Stimulated activated CD8-positive, alpha-beta memory T cell treated with anti-CD3 and anti-CD28 coated beads, Interleukin-4, amount 100 ng/mL, for 48 hours (primary cell): ENCODE measurements at places on chromosomes 3 and 15.

DNA sequence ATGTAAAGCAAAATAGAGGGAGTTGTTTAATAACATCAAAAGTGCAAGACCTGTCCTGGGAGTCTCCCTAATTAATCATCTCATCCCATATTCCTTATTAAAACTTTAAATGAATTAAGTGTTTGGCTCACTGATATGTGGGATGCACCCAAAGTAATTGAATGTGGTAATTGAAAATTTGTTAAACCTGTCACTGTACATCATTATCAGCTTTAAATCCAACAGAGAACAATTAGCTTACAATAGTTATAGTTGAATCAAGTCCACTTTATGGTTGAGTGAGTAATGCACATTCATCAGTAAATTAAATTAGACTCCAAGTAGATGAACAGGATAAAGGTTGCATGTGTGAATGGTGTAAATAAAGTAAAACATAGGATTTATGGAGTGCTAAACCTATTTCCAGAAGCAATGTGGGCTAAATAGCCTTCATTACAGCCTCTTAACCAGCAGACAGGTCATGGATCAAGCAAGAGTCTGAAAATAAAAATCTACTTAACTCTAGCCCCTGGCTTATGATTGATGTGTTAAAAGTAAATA is 608.2 kb upstream of the CCDC54 start:
- DNase-seq: no peak

- DNase-seq: no peak
Observed at GRCh38 chr3:16168211-16168610, 6.3 kb upstream of the GALNT15 start.

DNA sequence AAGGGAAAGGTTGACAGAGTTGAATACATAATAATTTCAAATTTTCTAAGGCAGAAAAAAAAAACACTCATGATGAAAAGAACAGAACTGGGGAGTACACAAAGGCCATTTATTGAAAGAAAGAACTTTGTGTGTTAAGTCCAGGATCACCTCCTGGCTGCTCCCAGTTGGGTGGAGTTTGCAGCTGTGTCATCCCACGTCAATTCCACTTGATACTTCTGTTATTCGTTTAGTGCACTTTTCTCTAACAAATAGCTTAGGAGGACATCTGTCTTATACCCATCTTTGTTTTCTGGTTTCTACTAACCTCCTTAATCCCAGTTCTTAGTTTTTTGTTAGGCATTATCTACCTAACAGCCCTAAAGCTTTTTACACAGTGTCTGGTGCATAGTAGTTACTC is 44.7 kb downstream of the SGO1 start:
- DNase-seq: no peak

DNA sequence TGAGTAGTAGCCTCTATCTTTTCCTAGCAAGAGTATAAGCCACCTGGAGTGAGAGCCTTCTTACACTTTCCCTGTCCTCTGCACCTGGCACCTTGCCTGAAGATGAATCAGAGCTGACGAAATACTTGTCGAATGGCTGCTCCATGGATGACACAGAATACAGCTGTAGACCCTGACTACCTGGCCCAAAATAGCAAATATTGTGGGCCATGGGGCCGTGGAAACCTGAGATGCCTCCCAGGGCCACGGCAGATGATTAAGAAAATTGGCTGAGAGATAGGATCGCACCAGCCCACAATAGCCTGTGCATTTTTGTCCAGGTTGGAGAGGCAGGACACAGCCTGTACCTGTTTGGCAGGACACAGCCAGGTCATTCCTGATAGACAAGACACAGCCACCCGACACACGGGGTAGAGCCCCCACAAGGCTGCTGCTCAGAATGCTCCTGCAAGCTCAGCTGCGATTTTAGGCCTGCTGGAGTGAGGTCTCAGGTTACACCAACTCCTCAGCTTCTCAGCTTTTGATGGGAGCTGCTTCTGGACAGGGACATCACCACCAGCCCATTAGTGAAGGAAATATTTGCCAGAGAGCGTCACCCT is 22.9 kb upstream of the TPM1 start:
- no peak for DNase-seq

DNA sequence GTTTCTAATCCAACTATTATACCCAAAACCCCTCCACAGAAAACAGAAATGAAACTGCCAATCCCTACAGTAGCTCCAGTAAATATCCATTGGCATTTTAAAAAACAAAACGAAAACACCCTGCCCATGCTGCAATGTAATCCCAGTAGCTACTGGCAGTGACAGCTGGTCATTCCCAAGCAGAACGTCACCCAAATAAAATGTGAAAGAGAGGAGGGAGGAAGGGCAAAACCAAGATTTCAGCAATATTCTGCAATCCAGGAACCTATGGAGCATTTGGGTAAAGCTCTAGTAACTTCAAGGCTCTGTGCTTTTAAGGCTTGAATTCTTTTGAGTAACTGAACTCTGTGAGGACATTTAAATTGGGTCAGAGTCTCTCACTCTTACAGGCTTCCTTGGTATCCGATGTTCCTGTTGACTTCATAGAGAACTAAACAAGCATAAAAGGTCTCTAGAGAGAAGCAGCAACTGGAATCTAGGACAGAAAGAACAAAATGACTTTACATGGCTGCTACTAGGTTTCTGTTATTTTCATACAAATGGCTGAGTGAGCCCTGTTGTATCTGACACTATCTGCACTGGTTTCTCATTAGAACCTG is 136.2 kb downstream of the TNIK start:
- no peak for DNase-seq

GRCh38 chr15:71273731-71274447 is 158.6 kb downstream of the THSD4 start:
- no peak for DNase-seq

GRCh38 chr15:90557186-90558084 is 27.7 kb downstream of the CRTC3 start:
- DNase-seq: no peak

DNA sequence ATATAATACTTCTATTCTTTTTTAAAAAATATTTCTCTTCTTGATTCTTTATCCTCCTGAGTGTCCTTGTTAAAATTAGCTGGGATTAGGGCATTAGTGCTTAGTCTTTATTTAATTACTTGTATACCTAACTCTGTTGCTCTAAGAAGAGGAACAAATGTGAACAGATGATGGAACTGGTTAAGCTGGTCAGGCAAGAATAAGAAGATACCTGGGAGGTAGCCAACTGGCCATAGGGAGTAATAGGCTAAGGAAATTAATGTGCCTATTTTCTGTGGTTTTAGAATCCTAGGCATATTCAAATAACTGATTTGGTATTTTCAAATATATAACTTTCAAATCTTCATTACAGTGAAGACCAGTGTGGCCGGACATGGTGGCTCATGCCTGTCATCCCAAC is 54.4 kb downstream of the EIF3J start:
- no peak for DNase-seq

- DNase-seq: no peak
Observed at GRCh38 chr15:70219256-70219895, 121.7 kb upstream of the TLE3 start.

DNA sequence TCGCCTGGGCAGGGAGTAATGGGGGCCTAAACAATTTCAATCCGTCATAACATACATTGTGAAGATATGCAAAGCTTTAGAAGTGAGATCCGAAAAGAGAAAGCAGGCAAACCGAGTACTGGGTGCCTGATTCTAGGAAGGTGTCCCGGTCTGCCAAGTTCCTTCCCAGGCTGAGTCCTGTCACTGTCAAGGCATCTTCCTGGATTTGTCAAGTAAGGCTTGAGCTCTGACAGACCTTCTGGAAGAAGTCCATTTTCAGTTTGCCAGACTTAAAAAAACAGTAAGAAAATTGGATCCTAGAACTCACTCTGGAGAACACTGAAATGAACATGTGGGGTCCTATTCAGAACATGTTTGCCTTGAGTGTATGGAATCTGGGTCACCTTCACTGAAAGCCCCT is 253.9 kb downstream of the RORA start:
- no peak for DNase-seq

DNA sequence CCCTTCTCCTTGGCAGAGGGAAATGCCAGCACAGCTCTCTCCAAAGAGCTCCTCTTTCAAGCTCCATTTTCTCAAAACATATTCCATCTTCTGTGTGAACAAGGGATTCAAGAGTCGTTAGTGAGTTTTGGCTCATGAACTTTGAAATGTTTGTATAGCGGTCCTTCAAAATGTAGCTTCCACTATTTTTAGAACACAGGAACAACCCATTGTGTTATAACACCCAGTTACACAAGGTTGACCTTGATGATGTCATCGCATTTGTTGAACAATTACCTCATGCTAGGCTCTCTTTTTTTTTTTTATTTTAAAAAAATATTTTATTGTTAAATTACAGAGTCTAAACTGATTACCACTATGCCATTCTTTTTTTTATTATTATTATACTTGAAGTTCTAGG is 251.7 kb downstream of the THSD4 start:
- DNase-seq: no peak

DNA sequence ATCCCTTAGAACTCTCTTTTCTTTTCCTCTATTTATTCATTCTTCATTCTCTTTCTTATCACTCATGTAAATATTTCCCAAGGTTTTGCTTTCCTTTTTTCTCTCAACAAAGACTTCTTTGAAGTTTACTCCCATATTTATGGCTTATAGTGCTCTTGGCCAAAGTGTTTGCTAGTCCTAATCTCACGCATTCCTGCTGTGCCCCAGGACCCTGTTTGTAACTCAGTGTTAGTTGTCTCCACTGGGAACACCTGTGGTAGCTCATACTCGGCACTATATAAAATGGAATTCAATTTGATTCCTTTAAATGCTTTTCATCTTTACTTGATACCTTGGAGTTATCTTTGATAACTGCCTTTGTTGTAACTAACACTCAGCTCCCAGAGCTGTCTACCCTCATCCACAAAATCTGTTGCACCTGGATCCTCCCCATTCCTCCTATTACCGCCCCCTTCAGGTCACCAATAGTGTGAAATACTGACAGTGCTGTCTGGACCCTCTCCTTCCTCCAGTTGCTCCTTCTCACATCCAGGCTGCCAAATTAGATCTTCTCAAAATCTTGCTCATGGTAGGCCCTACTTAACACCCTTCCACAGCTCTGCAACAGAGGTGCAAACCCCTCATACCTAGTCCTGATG is 76.8 kb downstream of the TIGIT start:
- no peak for DNase-seq

- no peak for DNase-seq
Observed at GRCh38 chr15:58282060-58282708, 144.0 kb downstream of the AQP9 start.

GRCh38 chr3:156460206-156460611 is 94.7 kb downstream of the SSR3 start:
- no peak for DNase-seq

GRCh38 chr3:55159711-55160110 is 231.9 kb upstream of the LRTM1 start:
- no peak for DNase-seq

- no peak for DNase-seq
Observed at GRCh38 chr3:42022355-42022754, 60.5 kb upstream of the ULK4 start.

DNA sequence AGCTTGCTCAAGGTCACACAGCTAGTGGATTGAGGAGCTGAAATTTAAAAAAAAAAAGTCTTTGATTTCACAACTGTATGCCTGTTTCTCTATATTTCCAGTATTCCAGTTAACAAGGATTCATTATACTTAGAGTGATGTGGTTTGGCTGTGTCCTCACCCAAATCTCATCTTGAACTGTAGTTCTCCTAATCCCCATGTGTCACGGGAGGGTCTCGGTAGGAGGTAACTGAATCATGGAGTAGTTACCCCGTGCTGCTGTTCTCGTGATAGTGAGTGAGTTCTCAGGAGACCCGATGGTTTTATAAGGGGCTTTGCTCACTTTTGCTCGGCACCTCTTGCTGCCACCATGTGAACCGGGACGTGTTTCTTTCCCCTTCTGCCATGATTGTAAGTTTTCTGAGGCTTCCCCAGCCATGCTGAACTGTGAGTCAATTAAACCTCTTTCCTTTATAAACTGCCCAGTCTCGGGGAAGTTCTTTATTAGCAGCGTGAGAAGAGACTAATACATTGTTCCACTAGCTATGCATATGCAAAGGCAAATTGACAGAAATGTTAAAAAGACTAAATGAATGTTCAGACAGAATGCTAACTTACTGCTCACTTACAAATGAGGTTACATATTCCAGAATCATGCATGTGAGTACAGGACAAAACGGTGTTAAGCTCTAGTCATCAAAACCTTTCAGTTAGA is 1101.9 kb downstream of the ROBO1 start:
- no peak for DNase-seq

- no peak for DNase-seq
Observed at GRCh38 chr3:42652611-42653302, 740 bp upstream of the ZBTB47 start.

DNA sequence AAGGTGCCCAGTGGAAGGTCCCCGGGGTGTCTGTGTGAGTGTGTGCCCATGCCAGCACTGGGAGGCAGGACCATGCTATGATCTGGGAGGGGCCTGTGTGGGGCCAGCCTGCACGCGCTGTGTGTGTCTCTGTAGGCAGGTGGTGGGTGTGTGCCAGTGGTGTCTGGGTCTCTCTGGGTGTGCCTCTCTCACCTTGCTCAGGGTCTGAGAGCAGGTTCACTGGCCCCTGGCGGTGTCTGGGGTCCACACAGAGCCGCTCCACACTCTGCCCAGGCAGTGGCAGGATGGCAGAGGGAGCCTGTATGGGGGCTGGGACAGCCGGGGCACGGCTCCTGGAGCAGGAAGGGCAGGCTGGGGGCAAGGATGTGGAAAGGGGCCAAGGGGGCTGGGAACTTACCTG is 12.6 kb downstream of the ITIH4 start:
- DNase-seq: no peak

DNA sequence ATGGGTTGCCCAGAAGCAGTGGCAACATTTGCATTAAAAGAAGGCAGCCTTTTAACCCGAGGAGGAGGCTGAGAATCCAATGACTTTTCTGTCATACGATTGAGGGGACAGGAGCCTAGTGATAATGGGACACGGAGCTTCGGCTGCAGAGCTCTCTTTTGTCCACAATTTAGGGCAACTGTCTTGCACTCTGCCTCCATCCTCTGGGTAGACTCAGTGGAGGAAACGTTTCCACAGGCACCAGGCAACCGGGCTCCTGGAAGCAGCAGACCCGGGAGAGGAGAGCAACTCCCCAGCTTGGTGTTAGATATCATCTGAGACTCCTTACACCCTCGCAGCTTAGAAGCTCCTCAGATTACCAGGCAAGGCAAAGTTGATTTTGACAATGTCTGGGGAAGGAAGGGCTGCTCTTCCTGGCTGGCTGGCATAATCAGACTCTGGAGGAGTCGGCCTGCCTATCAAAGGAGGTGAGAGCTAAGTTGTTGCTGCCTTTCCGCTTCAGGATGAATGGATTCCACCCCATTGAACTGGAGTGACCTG is 43.5 kb upstream of the RNU6-1 start:
- no peak for DNase-seq

DNA sequence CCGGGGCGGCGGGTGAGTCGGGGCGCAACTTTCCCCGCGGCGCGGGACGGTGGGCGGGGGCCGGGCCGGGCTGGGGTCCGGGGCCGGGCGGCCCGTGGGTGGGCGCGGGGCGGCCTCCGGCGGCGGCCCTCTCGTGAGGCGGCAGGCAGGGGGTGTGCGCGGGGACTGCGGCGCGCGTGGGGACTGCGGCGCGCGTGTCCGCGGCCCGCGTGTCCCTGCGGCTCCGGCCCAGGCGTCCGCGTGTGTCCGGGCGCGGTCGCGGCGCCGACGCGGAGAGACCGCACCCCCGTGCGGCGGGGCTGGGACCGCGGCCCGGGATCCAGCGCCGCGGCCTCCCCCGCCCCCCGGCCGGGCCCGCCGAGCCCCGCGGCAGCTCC is 349 bp downstream of the PLXNA1 start:
- no peak for DNase-seq
